ENCODE measurements at places on chromosomes 11 and 22.

GRCh38 chr11:12008790-12009616 is 577 bp upstream of the DKK3 start:
- DNase-seq = no peak

GRCh38 chr11:30775233-30775522 is 189.0 kb upstream of the MPPED2 start:
- no peak for DNase-seq

GRCh38 chr11:3675971-3676370 is 4.8 kb upstream of the CHRNA10 start:
- DNase-seq = no peak

DNA sequence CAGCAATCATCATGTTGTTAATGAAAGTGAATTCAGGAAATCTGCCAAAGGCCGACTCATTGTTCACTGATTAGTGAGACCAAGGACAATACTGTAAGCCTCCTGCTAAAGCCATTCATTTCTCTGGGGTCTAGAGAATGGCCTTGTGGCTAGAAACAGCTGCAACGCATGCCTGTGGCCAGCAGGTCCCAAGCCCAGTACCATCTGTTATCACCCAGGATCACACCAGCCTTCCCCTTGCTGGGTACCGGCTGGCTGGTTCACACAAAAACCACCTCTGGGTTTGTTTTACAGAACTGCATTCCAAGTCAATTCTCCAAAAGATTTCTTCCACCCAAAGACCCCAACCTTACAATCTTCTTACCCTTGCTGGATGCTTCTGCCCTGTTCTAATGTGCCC is 1.1 kb downstream of the PLAAT5 start:
- no peak for DNase-seq

GRCh38 chr11:64610596-64610995 is 19.6 kb downstream of the SLC22A12 start:
- DNase-seq = no peak

- no peak for DNase-seq
Observed at GRCh38 chr22:48945621-48946458, 881.8 kb downstream of the BRD1 start.

DNA sequence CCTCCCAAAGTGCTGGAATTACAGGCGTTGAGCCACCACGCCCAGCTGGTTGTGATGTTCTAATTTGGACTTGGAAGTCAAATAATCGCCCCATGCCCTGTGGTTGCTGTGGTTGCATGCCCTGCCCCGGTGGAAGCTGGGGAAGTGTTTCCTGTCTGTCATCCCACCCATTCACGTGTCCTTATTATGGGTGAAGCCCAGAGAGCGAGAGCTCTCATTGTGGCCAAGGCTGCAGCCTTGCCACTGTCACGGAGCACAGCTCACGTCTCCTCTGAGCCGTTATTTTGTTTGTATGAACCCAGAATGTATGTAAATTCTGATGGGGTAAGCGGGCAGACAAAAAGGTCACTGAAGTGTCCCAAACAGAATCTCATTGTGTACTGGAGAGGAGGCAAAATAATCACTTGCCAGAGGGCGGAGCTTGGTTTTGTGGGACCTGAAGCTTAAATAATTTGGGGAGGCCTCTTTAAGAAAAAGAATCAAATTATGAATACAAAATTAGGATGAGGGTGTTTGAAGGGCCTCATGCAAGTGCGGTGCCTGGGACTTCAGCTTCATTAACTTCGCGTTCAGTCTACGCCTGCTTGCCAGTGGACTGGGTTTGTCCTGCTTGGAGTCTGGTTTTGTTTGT is 25.8 kb upstream of the TREH start:
- no peak for DNase-seq

GRCh38 chr22:29260601-29261315 is 7.0 kb downstream of the RHBDD3 start:
- DNase-seq = no peak

Measured in stromal cell of bone marrow (primary cell).